ENCODE measurements at places on chromosomes 6 and 20.

GRCh38 chr20:51946586-51946985 lies 144.3 kb upstream of the SALL4 start:
- DNase-seq, result no peak

DNA sequence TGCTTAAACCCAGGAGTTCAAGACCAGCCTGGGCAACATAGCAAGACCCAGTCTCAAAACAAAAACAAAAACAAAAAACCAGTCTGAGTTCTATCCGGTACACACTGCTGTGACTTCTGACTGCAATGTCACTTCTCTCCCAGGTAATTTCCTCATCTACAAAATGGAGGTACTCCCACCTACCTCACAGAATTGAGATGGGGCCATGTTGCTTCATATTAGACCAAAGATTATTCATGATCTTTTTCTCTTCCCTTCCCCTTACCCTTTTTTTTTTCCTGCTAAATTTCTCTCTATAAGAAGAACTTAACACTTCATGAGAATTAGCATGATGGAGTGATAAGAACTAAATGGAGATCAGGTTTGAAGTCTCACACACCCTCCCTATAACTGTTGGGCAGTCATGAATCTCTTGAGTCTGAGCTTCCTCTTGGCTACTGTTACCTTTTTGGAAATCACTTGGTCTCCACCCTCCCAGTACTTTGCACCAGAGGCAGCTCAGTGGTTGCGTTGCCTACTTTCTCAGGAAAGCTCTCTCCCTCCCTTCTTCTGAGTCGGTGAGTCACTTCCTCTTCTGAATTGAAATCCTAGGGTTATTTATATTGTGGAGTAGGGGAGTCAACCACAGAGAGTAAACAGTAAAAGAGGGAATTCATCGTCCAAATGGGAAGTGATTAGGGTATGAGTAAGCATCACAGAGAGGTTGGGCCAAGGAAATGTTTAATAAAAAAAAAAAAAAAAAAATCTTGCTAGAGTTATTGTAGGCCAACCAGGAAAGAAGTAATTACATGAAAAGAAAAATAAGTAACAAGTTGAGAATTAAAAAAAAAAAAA lies 59.9 kb upstream of the MAP7 start:
- DNase-seq, result no peak

- no peak for DNase-seq
Measured at GRCh38 chr6:14950103-14950969, 295.5 kb upstream of the JARID2 start.

- no peak for DNase-seq
Measured at GRCh38 chr20:12970372-12970821, 38.4 kb upstream of the SPTLC3 start.

DNA sequence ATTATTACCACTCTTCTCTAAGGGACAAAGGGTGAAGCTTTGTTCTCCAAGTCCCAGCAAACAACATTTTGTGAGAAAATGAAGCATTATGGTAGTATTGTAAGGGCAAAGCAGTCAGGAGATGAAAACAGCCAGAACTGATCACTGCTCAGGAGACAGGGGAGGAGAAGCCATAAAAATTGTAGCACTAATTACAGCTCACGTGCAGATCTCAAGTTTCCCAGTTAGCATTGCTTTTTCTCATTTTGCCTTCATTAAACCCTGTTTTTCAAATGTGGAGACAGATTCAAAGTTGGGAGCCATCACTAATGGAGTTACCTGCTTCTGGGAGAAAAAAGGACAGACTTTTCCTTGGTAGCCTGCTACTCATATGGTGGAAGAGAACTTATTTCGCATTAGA lies 210.9 kb upstream of the PDE10A start:
- no peak for DNase-seq

DNA sequence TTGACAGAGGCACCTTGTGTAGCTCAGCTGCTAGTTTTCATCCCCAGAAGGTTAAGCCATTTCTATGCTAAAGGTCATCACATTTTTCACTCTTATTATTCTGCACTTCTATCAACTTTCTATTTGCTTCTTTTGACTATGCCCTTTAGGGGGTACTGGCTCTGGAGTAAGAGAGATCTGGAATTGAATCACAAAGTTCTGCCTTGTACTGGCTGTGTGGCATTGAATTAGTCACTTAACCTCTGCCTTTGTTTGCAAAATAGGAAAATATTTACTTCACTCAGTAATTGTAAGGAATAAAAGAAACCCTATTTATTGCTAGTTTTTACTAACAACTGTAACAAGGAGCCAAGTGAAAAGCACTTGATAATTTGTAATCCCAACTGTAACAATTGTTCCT lies 56.8 kb upstream of the MTRF1L start:
- DNase-seq, result no peak

DNA sequence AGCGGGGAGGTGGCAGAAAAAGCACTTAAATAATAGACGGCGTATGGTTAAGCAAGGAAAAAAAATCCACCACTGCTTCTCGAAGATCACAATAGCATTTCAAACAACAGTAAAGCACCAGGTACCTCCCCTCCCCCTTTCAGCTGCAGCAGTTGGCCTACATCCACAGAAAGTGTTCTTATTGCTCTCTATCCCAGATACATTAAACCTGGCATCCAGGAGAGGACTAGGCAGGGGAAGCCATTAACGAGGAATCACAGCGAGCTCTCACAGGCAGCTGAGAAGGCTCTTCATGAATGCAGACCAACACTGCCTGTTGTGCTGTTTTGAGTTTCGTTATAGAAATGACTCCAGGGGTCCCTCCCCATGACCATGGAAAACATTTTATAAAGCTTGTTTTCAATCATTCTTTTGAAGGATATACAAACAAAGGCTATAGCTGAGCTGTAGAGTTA lies 11.8 kb downstream of the FYN start:
- DNase-seq, result no peak

DNA sequence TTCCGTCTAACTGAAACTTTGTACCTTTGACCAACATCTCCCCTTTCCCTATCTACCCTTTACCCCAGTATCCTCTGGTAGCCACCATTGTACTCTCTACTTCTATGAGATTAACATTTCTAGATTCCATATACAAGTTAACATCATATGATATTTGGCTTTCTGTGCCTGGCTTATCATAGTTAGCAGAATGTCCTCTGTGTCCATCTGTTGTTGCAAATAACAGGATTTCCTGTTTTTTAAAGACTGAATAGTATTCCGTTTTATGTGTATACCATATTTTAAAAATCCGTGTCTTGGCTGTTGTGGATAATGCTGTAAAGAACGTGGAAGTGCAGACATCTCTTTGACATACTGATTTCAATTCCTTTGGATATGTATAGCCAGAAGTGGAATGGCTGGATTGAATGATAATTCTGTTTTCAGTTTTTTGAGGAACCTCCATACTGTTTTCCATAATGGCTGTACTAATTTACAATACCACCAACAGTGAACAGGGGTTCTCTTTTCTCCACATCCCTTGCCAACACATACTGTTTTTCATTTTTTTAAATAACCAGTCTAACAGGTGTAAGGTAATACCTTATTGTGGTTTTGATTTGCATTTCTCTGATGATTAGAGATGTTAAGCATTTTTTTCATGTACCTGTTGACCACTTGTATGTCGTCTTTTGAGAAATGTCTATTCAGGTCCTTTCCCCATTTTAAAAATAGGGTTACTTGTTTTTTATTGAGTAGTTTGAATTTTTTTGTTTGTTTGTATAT lies 53.8 kb downstream of the CDC5L start:
- no peak for DNase-seq

- no peak for DNase-seq
Measured at GRCh38 chr6:72761761-72762160, 139.9 kb downstream of the KCNQ5 start.

DNA sequence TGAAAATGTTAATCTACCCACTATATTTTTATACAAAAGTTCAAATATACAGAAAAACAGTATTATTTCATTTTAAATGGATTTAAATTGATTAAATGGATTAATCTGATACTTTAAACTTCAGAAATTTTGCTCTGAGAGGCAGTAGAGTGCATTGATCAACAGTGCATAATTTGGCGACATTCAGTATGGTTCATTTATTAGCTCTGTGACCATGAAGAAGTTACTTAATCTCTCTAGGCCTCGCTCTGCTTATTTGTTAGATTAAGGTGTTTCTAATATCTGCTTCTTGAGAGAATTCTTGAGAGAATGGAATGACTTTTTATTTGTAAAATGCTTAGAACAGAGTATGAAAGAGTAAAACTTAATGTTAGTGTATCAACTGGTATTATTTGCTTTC lies 8.9 kb downstream of the PDE7B start:
- no peak for DNase-seq

- DNase-seq, result no peak
Measured at GRCh38 chr20:54707801-54708200, 232.4 kb downstream of the DOK5 start.
